ENCODE measurements at places on chromosomes 13 and 19.

DNA sequence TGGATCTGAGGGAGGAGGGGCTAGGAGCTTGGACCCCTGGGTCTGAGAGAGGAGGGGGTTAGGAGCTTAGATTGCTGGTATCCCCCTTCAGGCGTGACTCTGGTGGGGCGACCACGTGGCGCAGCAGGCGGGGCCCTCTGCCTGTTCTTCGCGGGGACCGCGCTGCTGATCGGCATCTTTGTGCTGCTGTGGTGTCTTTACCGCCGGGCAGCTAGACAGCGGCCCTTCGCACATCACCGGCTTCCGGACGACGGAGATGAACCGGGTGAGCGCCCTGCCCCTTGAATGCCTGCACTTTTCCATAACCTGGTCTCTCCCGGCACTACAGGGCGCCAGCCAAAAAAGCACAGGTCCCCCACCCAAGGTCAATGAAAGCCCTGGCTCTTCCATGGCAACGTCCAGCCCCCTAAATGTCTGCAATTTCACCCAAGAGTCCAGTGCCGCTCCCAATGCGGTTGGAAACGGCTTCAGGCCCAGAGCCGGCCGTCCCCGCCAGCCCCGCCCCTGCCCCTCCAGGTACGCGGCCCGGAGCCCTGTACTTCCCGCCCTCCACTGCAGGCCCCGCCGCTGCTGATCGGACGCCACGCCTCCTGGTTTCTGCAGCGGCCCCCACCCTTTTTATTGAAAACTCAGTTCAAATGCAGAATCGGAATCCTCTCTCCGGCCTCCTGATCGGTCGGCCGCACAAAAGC, 2.8 kb downstream of the GFY start:
- peak; percentile 31 for DNase-seq

GRCh38 chr19:54158812-54159351, 639 bp downstream of the LENG1 start:
- peak; percentile 22 for DNase-seq

GRCh38 chr19:19453125-19453454, 47.6 kb downstream of the GATAD2A start:
- DNase-seq: no peak

GRCh38 chr19:36009220-36009619, 607 bp upstream of the SYNE4 start:
- DNase-seq: peak; percentile 44

DNA sequence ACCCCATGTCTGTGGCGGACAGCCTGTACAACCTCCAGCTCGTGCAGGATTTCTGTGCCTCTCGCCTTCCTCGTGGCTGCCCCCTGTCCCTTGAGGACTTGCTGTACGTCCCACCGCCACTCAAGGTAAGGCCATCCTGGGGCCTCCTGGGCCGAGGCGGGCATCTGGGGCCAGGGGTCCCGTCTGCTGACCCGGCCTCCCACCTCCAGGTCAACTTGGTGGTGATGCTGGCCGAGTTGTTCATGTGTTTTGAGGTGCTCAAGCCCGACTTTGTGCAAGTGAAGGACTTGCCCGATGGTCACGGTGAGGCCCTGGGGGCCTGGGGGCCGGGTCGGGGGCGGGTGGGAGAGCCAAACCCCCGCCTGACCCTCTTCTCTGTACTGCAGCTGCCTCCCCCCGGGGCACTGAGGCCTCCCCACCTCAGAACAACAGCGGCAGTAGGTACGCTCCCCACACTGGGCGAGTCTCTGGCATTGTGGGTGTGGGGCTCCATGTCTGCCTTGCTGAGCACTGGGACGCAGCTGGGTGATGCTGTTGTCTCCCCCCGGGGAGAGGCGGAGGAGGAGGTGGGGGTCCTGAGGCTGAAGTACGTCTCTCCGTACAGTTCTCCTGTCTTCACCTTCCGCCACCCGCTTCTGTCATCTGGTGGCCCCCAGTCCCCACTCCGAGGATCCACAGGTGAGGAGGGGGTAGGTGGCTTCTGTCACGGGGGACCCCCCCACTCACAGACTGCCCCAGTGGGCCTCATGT, 15.0 kb downstream of the CAMSAP3 start:
- DNase-seq: no peak

GRCh38 chr19:8085598-8086408, 33.2 kb downstream of the CCL25 start:
- no peak for DNase-seq

DNA sequence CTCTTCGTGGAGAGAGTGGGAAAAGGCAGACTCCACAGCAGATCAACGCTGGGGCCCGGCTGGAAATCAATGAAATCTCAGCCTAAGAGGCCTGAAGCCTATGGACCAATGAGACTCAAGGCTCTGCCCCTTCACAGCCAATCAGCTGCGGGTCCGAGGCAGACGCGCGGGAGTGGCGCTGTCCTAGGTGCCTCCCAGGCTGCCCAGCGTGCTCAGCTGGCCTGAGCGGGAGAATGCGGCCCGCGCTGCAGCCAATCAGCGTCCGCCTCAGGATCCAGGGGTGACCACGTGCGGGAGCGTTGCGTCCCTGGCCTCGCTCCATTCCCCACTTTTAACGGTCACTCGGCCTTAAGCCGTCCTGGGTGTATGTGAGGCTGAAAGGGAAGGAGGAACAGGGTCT, at the start of gene ZBTB32:
TSS of gene ZBTB32 (plus strand) at position 341 of the 400 bp plus-strand sequence. CDS start 10,069 bp downstream, outside the sequence.
- no peak for DNase-seq

DNA sequence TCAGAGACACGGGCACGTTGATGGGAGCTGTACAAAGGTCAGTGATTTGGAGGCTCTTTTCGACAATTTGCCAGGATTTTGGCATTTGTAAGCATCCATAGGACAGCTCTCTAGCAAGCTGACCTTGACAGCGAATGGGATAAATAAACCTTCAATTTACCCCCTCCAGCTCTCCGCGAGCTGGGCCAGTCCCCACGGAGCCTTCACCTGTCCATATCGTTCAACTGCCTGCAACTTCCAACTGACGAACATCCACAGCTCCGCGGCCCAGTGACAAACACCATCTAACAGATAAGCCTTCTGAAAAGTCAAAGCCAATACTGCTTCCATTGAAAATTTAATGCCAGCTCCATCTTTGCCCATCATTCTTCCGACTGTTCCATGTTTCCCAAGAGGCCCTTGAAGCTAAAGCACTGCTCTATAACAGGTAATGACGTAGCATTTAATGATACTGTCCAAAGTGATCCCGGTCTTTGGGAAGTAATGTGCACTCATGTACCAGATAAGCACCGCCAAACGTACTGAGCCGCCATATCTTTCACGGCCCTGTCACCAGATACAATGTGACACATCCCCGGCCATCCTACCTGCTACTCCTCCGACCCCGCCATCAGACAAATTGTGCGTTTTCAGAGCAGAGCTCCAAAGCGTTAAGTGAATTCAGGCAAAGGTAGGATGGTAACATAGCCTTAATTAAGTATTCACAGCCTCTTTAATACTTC, 365.3 kb upstream of the ZNF507 start:
- DNase-seq: no peak

GRCh38 chr13:112453874-112454647, 77.9 kb downstream of the SPACA7 start:
- no peak for DNase-seq

GRCh38 chr19:40737102-40737644, 13.1 kb downstream of the ACTMAP start:
- no peak for DNase-seq

GRCh38 chr19:57192993-57193392, 1.7 kb downstream of the ZNF264 start:
- no peak for DNase-seq

DNA sequence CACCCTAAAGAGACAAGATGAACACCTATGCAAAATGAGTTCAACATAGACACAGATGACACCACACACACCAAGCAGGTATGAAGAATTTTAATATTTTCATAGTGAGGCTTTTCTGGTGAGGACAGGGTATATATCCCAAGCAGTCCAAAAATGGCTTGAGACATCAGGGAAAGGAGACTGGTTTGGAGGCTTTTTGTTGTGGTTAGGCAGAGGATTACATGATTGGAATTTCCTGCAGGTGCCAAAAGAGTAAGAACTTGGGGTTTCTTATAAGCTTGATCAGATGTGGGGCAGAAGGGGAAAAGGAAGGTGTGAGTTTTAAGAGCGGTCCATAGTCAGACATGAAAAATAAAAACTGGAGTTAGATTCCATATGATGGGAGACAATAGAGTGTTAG, 420.8 kb upstream of the SLITRK1 start:
- DNase-seq: no peak

DNA sequence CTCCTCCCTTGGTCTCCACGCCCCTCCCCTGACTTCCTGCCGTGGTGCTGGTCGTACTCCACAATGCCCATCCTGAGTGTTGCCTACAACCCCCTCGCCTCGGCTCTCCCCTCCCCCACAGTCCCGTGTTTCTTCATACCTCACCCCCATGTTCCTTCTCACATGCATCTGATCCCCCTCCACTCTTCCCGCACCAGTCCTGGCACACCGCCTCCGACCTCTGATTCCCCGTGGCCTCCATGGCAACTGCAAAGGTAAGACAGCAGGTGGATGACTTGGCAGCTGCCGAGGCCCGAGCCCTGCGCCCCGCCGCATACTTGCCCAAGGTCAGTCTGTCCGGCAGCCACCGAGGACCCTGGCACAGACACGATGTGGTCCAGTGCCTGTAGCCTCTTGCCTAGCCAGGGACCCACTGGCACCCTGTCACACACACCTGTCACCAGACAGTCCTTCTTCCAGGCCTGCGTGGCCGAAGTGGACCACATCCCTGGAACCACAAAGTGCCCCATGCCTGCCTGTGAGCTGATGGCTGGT, 16.1 kb upstream of the SDHAF1 start:
- DNase-seq: no peak

- no peak for DNase-seq
Observed at GRCh38 chr19:2223391-2223790, 12.7 kb downstream of the PLEKHJ1 start.

- DNase-seq: no peak
Observed at GRCh38 chr19:40604647-40605215, 3.6 kb downstream of the LTBP4 start.

GRCh38 chr19:12953799-12954611, 3.0 kb downstream of the GADD45GIP1 start:
- DNase-seq: no peak

DNA sequence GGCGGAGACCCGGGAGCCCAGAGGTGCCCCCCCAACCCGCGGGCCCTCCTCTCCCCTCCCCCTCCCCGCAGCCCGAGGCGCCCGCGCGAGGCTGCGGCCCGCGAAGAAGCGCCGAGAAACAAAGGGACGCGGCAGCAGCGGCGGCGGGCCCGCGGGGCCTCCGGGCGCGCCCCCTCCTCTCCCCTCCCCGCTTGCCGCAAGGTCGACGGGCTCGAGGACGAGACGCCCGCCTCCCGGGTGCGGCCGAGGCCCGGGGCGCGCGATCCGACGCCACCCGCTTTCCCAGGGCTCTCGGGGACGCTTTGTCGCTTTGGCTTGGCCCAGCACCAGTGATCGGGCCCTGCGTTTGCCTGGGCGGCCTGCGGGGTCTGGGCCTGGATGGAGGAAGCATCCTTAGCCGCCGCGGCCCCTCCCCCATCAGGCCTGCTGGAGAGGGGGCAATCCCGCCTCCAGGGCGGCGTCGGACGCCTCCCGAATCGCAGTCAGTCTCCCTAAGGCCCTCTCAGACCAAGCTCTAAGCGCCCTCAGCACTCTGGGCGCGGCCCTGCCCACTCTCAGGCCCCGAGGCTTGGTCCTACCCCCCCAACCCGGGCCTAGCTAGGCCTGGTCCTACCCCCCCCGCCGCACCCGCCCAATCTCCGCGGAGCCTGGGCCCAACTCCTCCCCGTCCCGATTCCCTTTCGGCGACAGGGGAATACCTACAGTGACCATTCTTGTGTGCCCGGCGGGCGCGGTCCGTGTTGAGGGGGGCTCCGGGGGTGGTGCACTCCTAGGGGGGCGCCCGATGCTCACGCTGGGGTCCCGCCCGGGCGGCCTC, 740 bp downstream of the ELAVL3 start:
- DNase-seq: no peak

DNA sequence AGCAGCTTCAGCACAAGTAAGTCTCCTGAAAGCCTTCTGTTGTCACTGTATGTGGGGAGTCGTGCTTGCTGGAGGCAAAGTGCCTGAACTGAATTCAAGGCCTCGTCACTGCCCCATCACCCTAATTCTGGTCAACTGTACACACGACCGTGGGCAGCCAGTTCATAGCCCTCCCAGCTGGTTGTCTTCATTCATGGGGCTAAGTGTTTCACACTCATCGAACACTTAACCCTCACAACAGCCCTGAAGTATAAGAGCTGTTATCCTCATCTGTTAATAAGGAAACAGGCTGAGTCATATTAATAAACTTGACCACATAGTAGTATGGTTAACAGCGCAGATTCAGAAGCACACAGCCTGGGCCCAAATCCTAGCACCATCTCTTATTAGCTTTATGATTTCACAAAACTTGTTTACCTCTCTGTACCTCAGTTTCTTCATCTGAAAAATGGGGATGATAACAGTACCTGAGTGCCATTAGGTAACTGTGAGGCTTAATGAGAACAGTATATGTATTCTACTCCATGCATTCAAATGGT, 66.7 kb downstream of the CDADC1 start:
- no peak for DNase-seq

GRCh38 chr13:49058761-49059160, 83.0 kb downstream of the FNDC3A start:
- no peak for DNase-seq

DNA sequence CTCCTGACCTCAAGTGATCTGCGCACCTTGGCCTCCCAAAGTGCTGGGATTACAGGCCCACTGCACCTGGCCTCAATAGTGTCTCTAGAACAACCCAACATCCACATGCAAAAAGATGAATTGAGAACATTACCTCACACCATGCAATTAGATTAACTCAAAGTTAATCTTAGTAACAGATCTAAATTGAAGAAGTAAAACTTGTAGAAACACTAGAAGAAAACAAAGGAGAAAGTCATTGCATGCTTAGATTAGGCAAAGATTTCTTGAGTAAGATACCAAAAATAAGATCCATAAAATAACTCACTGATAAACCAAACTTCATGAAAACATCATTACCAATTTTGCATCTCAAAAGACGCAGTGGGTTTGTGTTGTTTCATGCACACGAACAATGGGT, 2.8 kb downstream of the CPAMD8 start:
- no peak for DNase-seq

DNA sequence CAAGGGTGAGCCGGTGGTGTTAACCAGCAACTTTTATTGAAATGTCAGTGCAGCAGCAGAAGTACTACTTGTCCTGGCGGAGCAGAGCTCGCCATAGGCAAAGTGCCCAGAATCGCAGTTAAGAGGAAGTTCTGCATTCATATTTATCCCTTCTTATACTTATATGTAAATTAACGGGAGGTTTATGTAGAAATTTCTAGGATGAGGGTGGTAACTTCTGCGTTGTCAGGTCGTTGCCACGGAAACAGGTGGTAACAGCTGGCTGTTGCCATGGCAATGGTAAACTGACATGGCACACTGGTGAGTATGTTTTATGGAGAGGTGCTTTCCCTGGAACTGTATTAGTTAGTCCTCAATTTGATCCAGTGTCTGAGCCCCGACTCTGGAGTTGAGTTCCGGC, 2494.9 kb upstream of the PCDH20 start:
- no peak for DNase-seq

Measured in CD4-positive, alpha-beta T cell treated with Interleukin-10 for 1 hour (primary cell).